ENCODE measurements at places on chromosomes 12 and 14.

DNA sequence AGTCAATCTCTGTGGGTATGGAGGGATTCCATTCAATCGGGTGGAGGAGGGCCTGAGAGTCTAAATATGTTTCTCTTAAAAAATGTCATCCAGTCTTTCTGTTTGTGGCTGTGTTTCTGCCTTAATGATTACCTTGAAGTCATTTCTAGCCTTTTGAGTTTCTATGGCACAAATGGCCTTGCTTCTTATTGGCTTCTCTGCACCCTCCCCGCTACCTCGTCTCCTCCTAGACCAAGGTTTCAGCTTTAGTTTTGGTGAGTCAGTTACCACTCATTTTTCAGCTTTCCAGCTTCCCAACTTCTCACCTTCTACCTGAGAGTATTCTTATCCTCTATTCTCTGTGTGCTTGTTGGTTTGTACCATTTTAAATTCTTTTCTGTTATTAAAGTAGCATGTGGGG lies 159.2 kb downstream of the SYNE2 start:
- no peak for DNase-seq

- DNase-seq: no peak
These were observed 74.8 kb downstream of the FLRT2 start for GRCh38 chr14:85604714-85605113.

- DNase-seq: no peak
These were observed 220.5 kb downstream of the PELI2 start for GRCh38 chr14:56338674-56339073.

GRCh38 chr14:34824826-34825225 lies 50.3 kb downstream of the BAZ1A start:
- no peak for DNase-seq

- DNase-seq: no peak
These were observed 8.8 kb downstream of the DTX1 start for GRCh38 chr12:113065126-113066007.

DNA sequence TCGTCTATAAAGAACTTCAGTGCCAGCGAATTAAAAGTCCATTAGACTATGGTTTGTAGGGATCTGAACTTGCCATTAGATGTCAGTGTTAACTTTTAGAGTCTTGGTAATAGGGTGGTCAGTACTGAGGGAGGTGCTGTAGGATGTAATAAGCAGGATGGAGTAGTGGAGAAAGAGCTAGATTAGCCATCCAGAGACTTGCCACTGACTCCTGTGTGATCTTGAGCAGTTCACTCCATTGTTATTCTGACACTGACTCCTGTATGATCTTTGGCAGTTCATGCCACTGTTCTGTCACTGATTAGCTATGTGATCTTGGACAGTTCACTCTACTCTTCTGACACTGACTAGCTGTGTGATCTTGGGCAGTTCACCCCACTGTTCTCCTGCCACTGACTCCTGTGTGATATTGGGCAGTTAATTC lies 133.6 kb downstream of the TTLL5 start:
- DNase-seq: no peak

DNA sequence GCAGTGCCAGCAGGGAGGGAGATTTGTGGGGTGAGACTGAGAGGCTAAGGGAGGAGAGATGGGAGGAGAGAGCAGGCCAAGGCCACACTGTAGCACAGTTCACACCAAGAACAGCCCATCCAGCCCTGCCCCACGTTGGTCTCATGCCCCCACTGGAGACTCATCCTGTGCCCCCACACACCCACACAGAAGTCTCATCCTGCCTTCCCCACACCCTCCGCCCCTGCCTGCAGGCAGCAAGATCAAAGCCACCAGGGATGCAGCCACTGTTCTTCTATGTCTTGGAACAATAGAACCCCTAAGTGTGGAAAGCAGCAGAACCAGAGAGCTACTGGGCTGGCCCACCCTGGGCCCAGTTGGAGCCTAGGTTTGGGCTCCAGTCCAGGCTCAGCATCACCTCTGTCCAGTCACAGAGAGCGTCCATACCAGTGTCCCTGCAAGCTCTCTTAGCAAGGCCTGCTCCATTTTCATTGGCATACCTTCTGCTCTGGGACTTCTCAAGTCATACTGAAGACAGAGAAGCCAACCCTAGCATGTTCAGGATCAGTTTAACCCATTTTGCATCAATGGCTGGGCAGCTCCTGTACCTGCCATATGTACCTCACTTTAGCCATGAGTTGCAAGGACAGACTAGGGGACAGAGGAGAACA lies 31.7 kb upstream of the HDAC7 start:
- DNase-seq: no peak

DNA sequence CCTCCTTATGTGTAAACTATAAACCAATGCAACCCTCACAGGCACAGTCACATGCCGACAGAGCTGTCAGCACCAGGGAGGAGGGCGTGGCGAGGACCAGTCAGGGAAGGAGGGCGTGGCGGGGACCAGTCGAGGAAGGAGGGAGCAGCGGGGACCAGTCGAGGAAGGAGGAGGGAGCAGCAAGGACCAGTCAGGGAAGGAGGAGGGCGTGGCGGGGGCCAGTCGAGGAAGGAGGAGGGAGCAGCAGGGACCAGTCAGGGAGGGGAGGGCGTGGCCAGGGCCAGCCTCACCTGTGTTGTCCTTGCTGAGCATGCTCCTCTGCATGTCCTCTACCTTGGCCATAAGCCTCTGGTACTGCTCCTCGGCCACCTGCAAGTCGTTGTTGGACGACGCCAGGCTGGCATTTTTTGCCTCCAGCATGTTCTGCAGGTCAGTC lies 24.2 kb downstream of the GOLGA3 start:
- no peak for DNase-seq

DNA sequence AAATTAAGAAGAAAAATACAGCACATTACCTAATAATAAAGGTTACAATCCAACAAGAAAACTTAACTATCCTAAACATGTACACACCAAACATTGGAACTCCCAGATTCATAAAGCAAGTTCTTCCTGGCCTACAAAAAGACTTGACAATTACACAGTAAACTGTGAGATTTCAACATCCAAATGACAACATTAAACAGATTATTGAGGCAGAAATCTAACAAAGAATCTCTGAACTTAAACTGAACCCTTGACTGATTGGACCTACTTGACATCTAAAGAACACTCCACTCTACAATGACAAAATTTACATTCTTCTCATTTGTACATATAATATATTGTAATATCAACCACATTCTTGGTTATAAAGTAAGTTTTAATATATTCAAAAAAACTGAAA lies 1341.3 kb downstream of the LRFN5 start:
- no peak for DNase-seq

- no peak for DNase-seq
These were observed 333.2 kb upstream of the MDGA2 start for GRCh38 chr14:48008646-48009045.

GRCh38 chr12:22286569-22286968 lies 47.9 kb downstream of the ST8SIA1 start:
- no peak for DNase-seq

DNA sequence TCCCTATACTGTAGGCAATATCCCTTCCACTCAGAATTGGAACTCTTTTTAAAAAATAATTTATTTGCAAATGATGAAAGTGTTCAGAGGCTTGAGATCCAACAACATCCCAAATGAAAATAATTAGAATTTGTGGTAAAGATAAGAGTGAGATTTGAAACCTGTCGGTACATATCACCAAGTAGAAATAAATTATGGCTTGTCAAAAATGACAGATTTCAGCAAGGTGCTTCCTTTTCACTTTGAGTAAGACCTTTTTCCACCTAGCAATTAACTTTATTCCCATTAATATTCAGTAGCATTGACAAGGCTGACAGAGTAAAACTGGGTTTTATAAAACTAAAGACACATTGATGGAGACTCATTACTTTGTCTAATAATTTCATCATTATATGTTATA lies 107.7 kb upstream of the PRKD1 start:
- no peak for DNase-seq

DNA sequence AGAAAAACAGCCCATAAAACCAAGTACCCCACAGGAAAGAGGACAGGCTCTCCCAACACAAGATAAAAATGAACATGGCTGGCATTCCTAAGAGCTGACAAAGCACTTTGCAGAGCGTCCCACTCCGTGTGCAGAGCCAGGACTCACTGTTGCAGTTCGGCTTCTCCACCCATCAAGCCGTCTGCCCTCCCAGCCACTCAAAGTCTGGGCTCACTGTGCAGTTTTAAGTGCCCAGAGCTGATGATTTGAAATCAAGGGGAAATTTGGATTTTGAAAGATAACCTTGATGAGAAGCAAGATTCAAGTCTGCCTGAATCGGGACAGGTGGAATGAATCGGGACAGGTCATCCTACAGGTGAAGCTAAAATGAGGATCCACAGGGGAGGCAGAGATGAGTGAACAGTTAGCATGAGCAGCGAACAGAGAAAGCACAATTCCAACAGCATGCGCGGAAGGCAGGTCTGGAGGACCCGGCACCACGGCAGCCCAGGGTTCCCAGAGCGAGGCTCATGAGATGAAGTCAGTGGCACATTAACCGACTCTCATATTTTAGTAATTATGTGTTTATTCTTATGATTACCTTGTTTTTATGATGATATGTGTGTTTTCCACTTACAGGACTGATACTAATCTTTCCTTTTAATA lies 39.8 kb upstream of the GPR68 start:
- DNase-seq: no peak

DNA sequence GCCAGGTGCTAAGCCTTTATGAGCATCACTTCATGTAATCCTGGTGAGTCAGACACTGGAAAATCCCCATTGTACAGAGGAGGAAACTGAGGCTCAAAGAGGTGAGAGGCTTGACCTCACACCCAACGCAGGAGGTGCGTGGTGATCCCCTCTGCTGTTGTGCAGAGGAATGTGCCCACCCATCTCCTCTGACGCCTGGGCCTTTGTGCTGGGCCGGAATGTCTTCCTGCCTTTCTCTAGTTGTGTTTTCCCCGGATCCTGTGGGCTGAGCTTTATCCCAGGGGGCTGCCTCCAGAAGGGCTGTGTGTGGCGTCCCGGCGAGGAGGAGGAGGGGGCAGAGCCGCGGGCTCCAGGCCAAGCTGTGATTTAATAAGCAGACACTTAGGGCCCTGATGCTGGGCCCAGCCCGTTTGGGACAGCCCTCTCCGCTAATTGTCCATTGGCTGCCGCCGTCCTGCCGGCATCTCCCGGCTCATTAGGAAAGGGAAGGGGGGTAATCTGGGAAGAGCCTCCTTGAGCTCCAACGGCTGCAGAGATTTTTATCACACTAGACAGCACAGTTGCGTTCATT lies 653.6 kb downstream of the MED13L start:
- no peak for DNase-seq

- no peak for DNase-seq
These were observed 10.1 kb upstream of the CCDC197 start for GRCh38 chr14:93986955-93987354.

DNA sequence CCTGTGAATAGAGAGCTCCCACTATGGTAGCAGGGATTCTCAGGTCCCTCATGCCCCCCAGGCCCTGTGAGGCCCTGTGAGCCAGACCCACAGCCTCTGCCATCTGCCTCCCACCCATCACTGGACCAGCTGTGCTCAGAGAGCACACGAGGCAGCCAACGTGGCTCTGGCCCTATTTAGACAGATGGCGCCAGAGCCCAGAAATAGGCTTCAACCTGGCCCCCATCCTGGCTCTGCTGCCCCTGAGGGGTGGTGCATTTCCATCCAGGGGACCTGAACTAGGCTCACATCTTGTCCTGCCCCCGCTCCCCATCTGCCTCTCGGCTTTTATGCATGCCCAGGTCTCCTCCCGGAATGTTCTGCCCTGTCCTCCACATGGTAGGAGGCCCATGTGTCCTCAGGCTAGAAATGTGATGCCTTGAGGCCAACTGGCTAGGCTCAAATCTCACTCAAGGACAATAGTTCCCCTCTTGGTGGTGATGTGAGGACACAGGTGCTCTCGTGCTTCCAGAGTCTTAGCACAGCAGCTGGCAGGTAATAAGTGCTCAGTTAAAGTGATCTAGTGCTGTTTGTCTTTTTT lies 18.9 kb downstream of the TMEM63C start:
- no peak for DNase-seq

DNA sequence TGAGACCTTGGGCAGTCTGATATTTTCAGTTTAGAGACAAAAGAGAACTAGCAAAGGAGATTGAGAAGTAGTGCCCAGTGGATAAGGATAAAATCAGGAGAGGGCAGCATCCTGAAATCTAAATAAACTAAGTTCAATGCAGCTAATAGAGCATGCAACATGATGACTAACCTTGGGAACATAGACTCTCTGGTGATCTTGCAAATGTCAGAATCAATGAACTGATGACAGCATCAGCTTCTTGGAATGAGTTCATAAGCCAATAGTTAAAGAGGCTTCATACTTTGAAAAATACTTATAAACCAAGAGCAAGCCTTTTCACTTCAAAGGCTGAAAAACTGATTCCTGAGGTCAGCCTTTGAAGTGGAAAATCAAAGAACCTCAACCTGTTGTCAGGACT lies 8.2 kb downstream of the TAS2R19 start:
- DNase-seq: no peak

DNA sequence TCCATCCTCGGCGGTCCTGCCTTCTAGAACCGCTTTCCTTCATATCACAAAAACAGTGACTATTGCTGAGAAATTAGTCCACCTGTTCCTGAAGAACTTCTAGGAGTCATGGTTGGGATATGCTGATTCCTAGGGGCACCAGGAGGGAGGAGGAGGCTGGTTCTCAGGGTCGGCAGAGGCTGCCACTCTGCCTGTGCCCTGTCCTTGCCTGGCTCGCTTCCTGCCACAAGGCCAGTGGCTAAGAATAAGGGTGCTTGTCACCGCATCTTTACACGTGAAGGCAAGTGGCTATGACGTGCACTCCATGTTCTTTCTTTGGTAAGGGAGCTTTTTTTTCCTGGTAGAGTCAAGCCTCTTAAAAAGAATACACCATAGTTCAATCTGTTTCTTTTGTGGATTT lies 18.7 kb upstream of the DGLUCY start:
- DNase-seq: no peak

DNA sequence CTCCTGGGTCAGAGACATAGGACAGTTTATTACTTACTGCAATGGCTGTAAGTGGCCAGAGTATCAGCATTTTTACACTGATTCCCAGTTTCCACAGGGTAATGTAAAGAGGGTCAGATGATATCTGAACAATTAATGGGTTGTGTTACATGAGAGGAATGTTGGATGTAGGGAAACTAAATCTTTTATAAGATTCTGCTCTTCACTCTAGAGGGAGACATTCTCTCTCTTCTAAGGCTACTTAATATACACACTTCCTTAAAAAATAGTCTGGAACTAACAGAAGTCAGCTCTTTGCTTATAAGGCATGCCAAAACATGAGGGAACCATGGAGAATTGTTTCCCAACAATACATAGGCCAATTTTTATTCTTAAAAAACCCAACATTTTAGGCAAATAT lies 389.8 kb downstream of the ETNK1 start:
- DNase-seq: no peak

DNA sequence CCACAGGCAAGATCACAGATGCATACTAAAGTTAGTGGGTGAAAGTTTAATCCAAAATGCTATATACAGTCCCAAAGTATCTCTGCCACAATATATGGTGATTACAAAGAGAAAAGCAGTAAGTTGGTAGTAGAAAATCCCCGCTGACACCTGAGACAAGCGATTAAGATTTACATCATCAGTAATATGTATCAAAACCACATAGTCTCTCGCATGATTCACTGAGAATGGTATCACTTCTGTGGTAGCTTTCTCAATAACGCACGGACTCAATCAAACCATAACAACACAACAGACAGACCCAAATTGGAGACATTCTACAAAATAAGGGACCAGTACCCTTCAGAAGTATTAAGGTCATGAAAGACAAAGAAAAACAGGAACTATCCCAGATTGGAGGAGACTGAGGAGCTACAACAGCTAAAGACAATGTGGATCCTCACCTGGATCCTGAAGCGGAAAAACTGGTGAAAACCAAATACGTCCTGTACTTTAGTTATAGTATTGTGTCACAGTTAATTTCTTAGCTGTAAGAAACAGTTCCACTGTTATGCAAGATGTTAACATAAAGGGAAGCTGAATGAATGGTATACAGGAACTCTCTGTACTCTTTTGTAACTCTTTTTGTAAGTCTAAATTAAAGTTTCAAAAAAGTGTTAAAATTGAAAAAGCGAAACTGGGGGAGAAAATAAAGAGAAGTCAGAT lies 51.0 kb downstream of the SPTLC2 start:
- DNase-seq: no peak

Measured in stimulated activated CD8-positive, alpha-beta memory T cell treated with anti-CD3 and anti-CD28 coated beads, Interleukin-4, amount 100 ng/mL, for 1 hour (primary cell).